Hematopoietic multipotent progenitor cell (in vitro differentiated cells): ENCODE measurements at places on chromosomes 2 and 18.

DNA sequence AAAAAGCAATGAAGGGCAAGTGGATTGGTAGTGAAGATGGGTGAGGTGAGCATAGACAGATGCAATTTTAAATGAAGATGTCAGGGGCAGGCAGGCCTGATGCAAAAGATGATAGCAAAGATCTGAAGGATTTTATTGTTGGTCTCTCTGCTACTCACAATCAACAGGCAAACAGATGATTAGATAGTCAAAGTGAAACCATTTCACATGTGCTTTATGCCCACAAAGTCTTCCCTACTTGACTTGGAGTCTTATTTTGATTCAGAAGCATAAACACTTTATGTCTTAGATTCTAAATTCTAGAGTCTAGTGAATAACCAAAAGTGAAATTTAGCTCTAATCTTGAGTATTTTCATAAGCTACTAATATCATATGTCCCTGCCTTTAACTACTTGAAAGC, 153.8 kb upstream of the HNRNPA3 start:
- no peak for DNase-seq

GRCh38 chr2:176094349-176094748, 1.8 kb downstream of the HOXD13 start:
- no peak for DNase-seq

DNA sequence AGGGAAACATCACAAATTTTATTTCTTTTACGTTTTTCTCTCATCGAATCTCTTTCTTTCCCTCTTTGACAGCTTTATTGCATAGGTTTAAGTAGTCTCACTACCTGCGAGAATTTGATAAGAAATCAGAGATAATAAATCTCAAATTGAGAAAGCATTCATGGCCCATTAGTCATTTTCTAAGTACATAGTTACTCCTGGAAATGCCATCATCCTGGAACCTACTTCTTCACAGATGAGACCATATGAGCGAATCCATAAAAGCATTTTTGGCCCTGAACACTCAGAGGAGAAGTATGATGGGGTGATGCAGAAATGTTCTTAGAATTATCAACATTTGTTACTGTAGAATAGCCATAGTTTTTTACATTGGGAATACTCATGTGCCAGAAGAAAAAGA, 138.0 kb upstream of the ARHGAP28 start:
- no peak for DNase-seq

- no peak for DNase-seq
These were observed 804.7 kb upstream of the PIK3C3 start for GRCh38 chr18:41150316-41150715.

DNA sequence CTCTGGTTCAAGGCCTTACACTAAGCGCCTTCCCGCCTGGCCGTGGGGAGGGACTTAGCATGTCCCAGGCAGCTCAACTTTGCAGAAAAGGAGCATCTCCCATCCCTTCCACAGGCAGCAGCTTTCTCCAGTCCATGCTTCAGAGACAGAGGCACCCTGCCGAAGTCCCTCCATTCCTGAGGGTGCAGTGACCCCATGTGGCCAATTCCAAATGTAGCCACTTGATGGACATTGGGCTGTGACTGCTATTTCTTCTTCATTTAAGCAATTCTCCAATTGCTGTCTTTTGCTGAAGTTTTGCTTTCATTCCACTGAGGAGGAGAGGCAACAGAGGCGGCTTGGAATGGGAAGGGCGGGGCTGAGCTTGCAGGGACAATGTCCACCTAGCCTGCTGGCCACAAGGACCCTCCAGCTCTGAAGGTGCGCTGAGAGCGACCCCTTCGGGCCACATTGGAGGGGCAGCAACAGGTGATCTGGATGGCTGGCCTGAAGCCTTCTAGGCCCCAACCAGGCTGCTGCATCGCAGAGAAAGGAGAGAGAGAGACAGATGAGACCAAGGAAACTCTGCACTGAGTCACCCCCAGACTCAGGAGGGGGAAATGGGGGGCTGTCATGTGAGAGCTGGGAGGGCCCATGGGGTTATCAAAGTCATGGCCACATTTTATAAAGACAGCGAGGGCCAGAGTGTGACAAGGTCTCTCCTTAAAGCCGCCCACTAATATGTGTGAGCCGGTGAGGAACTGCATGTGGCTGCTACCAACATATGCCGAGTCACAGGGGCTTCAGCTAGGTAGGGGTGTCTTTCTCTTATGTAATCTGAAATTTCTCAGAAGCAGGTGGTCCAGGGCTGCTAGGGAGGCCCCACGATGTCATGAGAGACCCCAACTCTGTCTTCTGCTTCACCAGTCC, 61.3 kb downstream of the LONRF2 start:
- peak; percentile 68 for DNase-seq

- DNase-seq, result no peak
These were observed 4.9 kb downstream of the IGFBP5 start for GRCh38 chr2:216690456-216690852.

DNA sequence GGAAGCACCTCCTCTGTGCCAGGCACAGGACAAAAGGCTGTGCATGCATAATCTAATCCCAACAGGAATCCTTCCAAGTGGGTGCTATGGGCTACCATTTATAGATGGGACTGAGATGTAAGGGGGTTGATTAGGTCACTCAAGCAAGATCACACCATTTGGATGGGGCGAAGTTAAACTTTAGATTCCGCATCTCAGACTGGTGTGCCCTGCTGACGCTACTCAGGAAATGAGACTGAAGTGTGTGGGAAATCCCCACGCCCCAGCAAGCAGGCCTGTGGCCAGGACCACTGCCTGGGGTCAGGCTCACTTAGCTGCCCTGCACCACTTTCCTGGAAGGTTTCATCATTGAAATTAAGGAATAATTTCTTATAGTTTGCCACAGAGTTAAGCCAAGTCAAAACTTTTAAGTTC, 70.5 kb upstream of the PPP1CB start:
- DNase-seq, result peak; percentile 72

DNA sequence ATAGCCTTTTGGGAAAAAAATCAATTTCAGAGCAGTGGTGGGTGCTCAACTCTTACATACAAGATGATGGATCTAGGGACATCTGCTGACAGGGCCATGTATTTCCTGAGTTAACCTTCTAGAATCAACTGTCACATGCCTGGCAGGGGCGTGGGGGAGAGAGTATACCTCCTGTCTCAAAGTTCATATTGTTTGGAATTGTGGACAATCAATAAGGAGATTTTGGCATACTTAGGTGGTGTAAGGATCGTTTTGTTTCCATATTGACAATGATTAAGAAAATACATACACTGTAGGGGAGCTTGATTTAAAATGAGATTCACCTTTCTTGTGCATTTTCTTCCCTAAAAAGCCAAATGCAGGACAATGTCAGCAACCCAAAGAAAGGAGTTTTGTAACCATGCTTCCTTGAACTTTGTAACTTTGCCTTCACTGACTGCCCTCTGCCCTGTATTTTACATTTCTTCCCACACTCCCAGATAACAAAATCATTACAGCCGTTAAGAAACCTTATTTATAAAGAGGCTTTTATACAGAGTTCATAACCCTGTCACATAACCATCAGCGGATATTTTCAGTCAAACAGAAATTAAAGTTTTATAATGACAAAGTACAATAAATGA, 88.4 kb downstream of the MEP1B start:
- no peak for DNase-seq

DNA sequence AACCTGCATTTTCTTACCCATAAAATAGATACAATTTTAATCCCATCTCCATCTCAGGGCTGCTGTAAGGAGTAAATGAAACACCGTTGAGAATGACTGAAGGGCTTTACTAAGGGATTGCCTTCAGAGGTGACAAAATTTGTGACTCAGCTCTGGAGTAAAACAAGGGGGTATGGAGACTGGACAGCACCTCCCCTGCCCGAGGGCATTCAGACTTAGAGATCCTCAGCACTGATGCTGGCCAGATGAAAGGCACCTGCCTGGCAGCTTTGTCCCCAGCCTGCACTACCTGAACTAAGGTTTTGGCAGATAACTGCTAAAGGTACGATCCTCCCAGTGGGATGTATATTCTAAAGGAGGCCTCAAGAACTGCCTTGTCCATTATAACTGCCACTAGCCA, 105.9 kb upstream of the STPG4 start:
- no peak for DNase-seq

- DNase-seq, result no peak
These were observed 347.6 kb downstream of the RNF144A start for GRCh38 chr2:7264791-7265190.

- no peak for DNase-seq
These were observed 1077.9 kb upstream of the PIK3C3 start for GRCh38 chr18:40877096-40877495.

DNA sequence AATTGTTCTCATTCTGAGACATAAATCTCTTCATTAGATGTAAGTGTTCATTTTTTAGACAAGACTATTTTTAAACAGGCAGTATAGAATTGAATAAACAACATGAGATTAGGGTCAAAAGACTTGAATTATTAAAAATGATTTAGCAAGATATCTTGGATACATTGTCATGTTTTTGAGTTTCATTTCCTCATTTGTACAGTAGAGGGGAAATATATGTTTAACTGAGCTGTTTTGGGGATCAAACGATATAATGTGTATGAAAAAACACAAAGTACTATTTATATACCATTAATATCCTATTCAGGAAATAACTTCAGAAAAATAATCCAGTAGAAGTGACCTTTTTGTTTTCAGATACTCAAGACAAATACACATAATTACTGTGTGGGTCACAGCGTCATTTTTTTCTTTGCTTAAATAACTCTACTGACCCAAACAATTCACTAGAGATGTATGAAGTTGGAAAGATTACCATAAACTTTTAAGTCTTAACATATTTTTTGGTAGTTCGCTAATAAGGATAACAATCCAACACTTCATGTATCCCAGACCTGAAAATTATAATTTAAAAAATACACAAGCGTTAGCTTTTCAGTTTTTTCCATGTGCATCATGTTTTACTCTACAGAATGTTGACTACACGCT, 896 bp upstream of the ASXL3 start:
- DNase-seq, result peak; percentile 9

- DNase-seq, result no peak
These were observed 65.4 kb downstream of the DIS3L2 start for GRCh38 chr2:232026910-232027309.

DNA sequence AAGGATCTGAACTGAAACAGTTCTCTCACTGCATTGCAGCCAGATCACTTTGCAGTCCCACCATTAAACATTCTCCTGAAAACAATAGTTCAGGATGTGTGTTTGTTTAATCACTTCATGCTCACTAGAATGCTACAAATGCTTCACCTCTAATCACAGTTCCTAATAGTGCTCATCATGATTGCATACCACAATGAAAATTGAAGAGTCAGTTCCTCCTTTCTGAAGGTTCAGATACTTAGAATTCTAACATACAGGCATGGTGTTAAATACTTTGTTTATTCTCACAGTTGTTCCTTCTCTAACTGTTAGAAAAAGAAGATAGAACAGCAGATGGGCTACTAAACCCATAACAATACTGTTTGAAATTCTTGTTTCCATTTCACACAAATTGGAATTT, 622.3 kb upstream of the ACVR2A start:
- DNase-seq, result no peak

DNA sequence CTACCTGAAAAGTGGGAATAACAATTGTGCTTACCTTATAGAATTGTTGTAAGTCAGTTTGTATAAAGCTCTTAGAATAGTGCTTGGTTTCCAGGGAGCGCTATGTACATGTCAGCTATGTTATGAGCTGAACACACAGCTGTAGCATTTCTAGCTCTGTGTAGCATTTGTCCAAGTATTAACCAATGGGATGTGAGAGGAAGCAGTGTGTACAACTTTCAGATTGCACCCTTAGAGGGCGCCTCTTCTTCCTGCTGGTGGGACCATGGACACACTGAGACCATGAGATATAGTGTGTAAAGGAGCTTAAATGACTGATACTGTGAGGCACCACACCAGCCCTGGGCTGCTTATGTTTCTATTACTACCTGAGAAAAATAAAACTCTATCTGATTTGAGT, 380.2 kb downstream of the LNPK start:
- DNase-seq, result no peak

GRCh38 chr2:231312066-231312465, 83.4 kb upstream of the B3GNT7 start:
- no peak for DNase-seq

DNA sequence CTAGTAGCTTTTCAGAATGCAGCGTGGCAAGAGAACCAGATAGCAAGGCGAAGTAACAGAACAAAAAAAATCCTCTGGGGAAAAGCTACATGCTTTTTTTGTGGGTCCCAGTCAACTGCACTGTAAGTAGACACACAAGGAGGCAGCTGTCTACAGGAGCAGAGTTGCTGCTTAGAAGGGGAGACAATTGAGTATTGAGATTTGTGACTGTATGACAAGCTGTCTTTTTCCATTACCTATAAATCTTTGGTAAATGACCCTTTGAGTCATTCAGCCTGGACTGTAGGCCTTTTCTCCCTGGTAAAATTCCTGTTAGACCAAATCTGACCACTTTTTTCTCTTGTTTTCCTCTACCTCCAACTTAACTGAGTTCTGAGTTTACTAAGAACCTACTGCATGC, 144.1 kb upstream of the FOSL2 start:
- DNase-seq, result no peak

DNA sequence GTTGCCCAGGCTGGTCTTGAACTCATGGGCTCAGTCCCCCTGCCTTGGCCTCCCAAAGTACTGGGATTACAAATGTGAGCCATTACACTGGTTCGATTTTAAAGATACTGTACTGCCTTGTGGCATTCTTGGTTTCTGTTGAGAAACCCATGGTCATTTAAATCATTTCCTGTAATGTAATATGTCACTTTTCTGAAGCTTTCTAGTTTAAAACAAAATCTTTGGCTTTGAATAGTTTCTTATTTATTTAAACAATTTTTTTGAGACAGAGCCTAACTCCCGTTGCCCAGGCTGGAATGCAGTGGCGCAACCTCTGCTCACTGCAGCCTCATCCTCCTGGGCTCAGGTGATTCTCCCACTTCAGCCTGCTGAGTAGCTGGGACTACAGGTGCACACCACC, 8.9 kb downstream of the ZNF512 start:
- no peak for DNase-seq

GRCh38 chr18:51537487-51537886, 340.0 kb upstream of the MEX3C start:
- no peak for DNase-seq

GRCh38 chr2:96105152-96105915, 11.0 kb downstream of the ADRA2B start:
- no peak for DNase-seq

- no peak for DNase-seq
These were observed 10.8 kb upstream of the NR4A2 start for GRCh38 chr2:156343096-156343939.

- no peak for DNase-seq
These were observed 117.1 kb downstream of the ZFP36L2 start for GRCh38 chr2:43109261-43109743.

GRCh38 chr2:120720231-120720630, 15.4 kb upstream of the GLI2 start:
- DNase-seq, result no peak
